ENCODE measurements at places on chromosomes 4 and X. TPM values are rescaled to one million over a fixed set of nuclear protein-coding genes. Genes with fewer than 3 reads are reported as not detected.

GRCh38 chr4:27628609-27629008, 768.0 kb downstream of the STIM2 start:
- DNase-seq = no peak

GRCh38 chrX:86002076-86002896, 45.1 kb downstream of the CHM start:
- DNase-seq = no peak

- DNase-seq = no peak
Observed at GRCh38 chrX:11399489-11400094, 106.4 kb downstream of the AMELX start.

DNA sequence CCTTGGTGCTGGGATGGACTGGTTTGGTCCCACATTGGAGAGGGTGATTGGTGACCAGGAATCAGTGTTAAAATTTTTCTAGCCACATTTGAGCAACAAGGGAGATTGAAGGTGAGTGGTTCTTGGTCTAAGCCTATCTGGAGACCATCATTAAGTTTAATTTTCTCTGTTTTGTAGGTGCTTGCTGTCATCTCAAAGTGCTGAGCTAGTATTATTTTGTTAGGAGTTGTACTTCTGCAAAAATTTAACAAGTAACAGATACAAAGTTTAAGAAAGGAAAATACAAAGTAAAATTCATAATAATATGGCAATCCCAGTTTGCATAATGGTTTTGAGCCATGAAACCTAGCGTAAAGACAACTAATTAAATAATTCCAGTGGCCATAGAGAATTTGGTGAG, 66.5 kb downstream of the RAP1GDS1 start:
- DNase-seq = no peak

DNA sequence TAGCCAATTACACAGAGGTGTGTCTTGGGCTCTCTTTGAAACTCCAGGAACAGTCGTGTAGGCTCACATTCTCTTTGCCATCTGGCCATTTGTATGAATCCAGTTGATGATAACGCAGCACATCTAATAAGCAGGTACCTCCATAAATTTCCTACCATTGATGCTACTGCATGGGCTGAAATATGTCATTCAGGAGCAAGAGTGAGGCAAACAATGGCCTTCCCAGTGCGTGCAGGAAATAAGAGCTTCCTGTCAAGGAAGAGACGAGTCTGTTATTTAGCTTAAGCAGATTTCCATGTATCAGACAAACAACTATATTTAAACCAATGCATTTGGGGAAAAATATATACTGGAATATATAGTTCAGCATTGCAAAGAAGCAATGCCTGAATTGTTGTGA, 102.1 kb upstream of the MXRA5 start:
- no peak for DNase-seq

The ADH6 gene
- total RNA-seq = 0.05 TPM

The HHIP gene
- 38.5 TPM for total RNA-seq

The FGB gene
- total RNA-seq = not detected
